ENCODE measurements at places on chromosomes 6 and 20.

- peak; percentile 81 for DNase-seq
- H3K4me3 ChIP-seq = peak overlapping the region; percentile 34
- H3K36me3 ChIP-seq = no peaks in the 10 kb centered on the region
- H3K4me1 ChIP-seq = peaks cover 58% of the 10 kb centered on the region
Measured at GRCh38 chr20:1803061-1803931, 91.9 kb upstream of the SIRPA start.

- no peaks in the 10 kb centered on the region for H3K36me3 ChIP-seq
- no peaks in the 10 kb centered on the region for H3K4me1 ChIP-seq
- peaks cover 19% of the 10 kb centered on the region for H3K27me3 ChIP-seq
Measured at GRCh38 chr20:40168981-40169620, 519.9 kb downstream of the MAFB start.

- H3K27ac ChIP-seq = peak overlapping the region; percentile 92
- peaks cover 3% of the 10 kb centered on the region for H3K4me1 ChIP-seq
- no peaks in the 10 kb centered on the region for H3K36me3 ChIP-seq
- peak; percentile 37 for DNase-seq
Measured at GRCh38 chr6:63352069-63352543, 32.3 kb upstream of the LGSN start.

GRCh38 chr20:6164421-6165341, 41.9 kb upstream of the FERMT1 start:
- H3K27me3 ChIP-seq = no peaks in the 10 kb centered on the region
- H3K36me3 ChIP-seq = no peaks in the 10 kb centered on the region
- H3K4me3 ChIP-seq = no peak overlapping the region
- H3K27ac ChIP-seq = peak overlapping the region; percentile 41

- no peak overlapping the region for H3K4me3 ChIP-seq
- no peak overlapping the region for H3K27ac ChIP-seq
- no peaks in the 10 kb centered on the region for H3K36me3 ChIP-seq
- no peaks in the 10 kb centered on the region for H3K27me3 ChIP-seq
- no peaks in the 10 kb centered on the region for H3K4me1 ChIP-seq
- DNase-seq = no peak
Measured at GRCh38 chr20:38066969-38067716, 33.6 kb downstream of the RPRD1B start.

DNA sequence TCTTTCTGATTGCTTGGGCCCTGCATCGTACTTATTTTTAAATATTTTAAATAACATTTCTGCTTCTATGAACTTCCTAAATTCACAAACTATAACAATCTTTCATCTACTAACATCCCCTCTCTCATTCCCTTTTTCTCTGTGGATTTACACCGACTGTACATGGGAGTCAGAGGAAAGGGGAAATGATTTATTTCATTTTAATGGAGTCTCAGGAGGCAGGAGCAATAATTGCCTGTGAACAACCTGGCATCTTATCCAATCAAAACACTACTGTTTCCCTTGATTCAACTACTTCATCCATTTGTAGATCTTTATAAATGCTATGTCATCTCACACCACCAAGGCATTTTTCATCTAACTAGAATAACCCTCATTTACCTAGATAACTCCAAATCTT, 89.6 kb downstream of the FHL5 start:
- H3K4me3 ChIP-seq = no peak overlapping the region
- no peak overlapping the region for H3K27ac ChIP-seq
- H3K36me3 ChIP-seq = no peaks in the 10 kb centered on the region
- no peaks in the 10 kb centered on the region for H3K27me3 ChIP-seq

- no peaks in the 10 kb centered on the region for H3K4me1 ChIP-seq
- DNase-seq = no peak
- H3K4me3 ChIP-seq = no peak overlapping the region
- H3K27ac ChIP-seq = no peak overlapping the region
Measured at GRCh38 chr6:140567466-140567865, 1193.0 kb upstream of the CITED2 start.

DNA sequence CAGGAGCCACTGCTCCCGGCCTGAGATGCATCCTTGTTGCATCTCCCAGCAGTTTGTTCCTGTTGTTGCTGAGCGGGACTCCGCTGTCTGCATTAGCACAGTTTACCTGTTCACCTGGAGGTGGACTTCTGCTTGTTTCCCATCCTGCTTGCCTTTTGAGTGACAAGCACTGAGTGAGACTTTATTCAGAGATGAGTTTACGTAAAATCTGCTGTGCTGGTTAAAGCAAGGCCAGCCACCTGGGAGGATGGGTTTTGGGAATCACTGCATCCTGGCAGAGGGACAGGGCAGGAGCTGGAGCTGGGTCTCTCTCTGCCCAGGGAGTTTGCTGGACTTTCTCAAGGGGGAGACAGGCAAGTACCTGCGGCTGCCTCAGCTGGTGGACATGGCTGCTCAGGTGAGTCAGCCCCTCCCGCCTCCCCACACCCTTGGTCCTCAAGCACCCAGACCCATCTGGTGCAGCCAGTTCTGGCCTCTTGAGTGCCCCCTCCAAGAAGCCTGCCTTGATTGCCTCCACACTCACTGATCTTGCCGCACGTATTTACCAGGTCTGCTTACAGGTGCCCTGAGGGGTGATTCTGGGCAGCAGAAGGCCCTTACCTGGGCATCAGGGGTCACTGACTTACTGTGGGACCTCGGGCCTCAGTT, 55.5 kb downstream of the SRC start:
- H3K36me3 ChIP-seq = no peaks in the 10 kb centered on the region
- H3K27me3 ChIP-seq = no peaks in the 10 kb centered on the region
- H3K4me1 ChIP-seq = peaks cover 2% of the 10 kb centered on the region
- no peak for DNase-seq
- no peak overlapping the region for H3K27ac ChIP-seq

DNA sequence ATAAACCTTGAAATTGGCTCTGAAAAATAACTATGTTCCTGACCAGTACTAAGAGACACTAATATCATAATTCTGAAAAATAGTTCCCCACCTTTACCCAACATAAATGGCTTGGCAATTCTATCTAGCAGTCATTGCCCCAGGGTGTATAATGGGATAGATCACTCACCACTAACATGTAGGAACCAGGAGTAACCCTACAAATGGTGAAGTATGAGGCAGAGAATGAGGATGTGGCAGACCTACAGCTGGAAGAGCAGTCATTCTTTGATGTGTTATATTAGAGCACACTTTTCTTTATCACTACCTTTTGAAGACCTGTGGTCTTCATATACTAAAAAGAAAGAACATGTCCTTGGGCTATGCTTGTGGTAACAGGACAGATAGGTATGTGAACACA, 136.5 kb upstream of the SYNDIG1 start:
- H3K27me3 ChIP-seq = no peaks in the 10 kb centered on the region
- H3K4me3 ChIP-seq = no peak overlapping the region
- no peaks in the 10 kb centered on the region for H3K36me3 ChIP-seq
- DNase-seq = no peak
- no peak overlapping the region for H3K27ac ChIP-seq

DNA sequence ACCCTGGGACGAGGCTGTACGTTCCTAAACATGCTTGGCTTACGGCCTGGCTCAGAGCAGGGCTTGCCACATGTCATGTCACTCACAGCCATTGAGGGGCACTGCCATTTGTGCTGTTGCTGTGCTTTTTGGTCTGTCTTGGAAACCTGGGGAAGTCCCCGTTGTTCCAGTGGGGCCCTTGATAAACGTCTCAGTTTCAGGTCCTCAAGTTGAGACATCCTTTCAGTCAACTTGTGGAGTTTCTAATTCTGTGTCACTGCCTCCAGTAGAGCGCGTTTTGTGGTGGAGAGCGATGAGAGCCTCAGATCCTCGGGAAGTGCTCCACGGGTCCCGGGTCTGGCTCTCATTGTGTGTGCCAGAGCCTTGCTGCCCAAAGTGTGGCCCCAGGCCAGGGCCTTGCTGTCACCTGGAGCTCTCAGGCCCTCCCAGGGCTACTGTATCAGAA, 43.0 kb upstream of the CCR6 start:
- DNase-seq = no peak
- no peaks in the 10 kb centered on the region for H3K36me3 ChIP-seq
- H3K4me3 ChIP-seq = no peak overlapping the region
- H3K4me1 ChIP-seq = no peaks in the 10 kb centered on the region
- no peaks in the 10 kb centered on the region for H3K27me3 ChIP-seq
- no peak overlapping the region for H3K27ac ChIP-seq

Data from left lung (tissue), 14 donors.